ENCODE measurements at places on chromosomes 11 and 22.
A peak's percentile ranks its signal among the peaks of the same experiment; 100 is the strongest.

GRCh38 chr22:40975366-40975765 is 24.2 kb downstream of the RBX1 start:
- DNase-seq = no peak

GRCh38 chr11:70542406-70542805 is 144.1 kb downstream of the CTTN start:
- no peak for DNase-seq

GRCh38 chr22:45491841-45492240 is 10.8 kb upstream of the FBLN1 start:
- no peak for DNase-seq

DNA sequence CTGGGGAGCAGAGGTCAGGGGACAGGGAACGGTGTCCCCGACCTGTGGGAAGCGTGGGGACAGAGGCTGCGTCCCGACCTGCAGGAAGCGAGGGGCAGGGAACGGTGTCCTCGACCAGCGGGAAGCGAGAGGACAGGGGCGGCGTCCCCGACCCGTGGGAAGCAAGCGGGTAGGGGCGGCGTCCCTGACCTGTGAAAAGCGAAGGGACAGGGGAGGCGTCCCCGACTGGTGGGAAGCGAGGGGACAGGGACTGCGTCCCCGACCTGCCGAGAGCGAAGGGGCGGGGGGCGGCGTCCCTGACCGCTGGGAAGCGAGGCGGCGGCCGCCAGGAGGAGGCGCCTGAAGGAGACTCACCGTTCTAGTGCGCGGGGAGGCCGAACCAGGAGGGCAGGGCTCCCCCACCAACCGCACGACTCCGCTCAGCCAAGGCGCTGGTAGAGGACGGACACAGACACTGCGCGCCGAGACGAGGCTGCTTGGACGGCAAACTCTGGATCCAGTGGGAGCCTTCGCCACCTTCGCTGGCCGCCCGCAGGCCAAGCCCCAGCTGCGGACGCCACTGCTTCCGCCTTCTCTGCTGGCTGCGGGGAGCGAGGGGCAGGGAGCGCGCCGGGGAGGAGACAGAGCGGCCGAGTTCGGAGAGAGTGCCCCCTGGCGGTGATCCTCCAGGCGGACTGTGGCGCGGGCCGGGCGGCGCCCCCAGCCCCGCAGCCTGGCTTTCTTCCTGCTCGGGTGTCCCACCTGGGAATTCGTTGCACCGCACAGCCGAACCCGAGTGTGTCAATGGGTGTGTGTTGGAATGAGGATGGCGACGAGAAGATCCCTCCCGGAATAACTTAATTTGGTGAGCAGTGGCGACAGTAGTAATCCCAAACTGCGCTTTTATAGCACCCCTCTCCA is at the start of gene TRAF6:
Gene TRAF6, minus strand, starts transcription at position 579 of the 900 bp plus-strand sequence. CDS start 8,757 bp downstream, outside the sequence.
- peak; percentile 84 for DNase-seq

GRCh38 chr22:46437671-46438440 is 99.6 kb downstream of the CELSR1 start:
- DNase-seq = no peak

- DNase-seq = peak; percentile 48
Observed at GRCh38 chr11:34052608-34053160, 1.2 kb downstream of the CAPRIN1 start.

GRCh38 chr22:50731811-50732624 is 6.0 kb upstream of the ACR start:
- DNase-seq = no peak

GRCh38 chr11:205221-206001 is 1.8 kb downstream of the BET1L start:
- DNase-seq = no peak
